ENCODE measurements at places on chromosomes 7 and 10.

DNA sequence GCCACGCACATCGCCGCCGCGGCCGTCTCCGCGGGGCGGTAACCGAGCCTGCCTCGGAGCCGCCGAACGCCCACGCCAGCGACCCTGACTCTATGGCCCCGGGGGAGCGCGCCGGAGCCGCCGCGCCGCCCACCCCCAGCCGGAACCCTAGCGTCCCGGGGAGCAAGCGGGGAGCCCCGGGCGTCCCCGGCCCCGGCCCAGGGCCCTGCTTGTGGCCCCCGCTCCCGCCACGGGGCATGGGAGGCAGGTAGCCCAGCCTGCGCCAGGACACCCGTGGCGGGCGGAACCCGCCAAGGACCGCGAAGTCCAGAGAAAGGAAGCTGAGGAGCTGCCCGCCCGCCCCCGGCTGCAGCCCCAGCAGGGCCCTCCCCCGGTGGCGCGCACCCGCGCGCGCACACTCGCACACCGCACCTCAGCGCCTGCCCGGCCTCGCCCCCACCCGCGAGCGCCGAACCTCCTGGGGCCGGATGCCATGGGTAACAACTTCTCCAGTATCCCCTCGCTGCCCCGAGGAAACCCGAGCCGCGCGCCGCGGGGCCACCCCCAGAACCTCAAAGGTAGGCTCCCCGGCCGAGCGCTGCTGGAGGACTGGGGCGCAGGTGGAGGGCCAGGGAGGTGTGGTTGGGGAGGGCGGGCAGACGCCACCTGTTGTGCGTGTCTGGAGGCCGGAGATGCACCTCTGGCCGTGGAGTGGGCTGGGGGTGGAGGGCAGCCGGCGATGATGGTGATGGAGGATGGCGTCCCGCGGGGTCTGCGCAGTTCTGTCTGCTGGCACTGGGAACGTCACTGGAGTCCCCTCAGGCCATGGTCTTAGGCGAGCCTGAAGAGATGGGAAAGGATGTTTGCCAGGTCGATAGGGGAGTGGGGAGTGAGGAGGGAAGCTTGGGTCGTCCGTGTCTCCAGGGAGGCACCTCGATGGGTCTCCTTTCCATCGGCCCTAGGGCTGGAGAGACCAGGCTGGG, 692 bp downstream of the NEURL1 start:
- DNase-seq: no peak

GRCh38 chr10:22486431-22486830, 141.1 kb downstream of the SPAG6 start:
- no peak for DNase-seq

- no peak for DNase-seq
These were observed 18.4 kb downstream of the TMEM176A start for GRCh38 chr7:150818971-150819370.

DNA sequence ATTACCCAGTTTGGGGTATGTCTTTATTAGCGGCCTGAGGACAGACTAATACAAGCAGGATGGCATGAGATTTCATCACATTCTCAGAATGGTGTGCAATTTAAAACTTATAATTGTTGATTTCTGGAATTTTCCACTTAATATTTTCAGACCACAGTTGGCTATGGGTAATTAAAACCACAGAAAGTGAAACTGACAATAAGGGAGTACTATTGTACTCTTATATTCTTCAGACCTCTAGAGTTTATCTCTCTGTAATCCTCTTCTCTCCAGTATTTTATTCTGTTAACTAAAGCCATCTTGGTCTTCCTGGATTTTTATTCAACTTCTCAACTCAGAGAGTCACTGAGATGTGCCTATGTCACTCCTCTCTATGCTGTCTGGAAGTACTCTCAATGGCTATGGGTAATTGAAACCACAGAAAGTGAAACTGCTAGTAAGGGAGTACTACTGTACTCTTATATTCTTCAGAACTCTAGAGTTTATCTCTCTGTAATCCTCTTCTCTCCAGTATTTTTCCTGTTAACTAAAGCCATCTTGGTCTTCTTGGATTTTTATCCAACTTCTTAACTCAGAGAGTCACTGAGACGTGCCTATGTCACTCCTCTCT, 118.3 kb downstream of the PPP1R17 start:
- DNase-seq: no peak

DNA sequence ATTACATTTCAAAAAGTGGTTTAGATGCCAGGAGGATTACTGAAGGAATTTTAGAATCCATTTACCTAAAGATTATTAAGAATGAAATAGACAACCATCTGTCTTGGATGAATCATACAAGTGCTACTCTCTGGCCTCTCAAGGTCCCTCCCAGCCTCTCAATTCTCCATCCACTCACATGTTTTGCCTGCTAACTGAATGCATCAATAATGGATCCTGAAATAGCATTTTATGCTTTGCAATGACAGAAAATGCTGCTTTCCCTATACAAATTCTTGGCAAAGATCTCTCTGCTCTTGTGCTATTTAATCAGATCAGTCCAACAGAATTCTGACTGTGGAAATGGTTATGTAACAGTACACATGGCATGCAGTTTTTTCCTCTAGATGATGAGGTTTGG, 68.1 kb downstream of the HBP1 start:
- no peak for DNase-seq

DNA sequence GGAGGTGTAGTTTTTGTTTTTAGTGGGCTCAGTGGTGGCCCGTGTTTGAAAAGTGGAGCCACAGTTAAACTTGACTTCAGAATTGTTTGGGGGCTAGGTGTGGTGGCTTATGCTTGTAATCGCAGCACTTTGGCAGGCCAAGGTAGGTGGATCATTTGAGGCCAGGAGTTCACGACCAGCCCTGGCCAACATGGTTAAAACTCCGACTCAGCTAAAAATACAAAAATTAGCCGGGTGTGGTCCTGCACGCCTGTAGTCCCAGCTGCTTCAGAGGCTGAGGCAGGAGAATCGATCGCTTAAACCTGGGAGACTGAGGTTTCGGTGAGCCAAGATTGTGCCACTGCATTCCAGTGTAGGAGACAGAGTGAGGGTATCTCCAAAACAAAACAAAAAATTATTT, 1.8 kb downstream of the CCT6A start:
- DNase-seq: no peak

DNA sequence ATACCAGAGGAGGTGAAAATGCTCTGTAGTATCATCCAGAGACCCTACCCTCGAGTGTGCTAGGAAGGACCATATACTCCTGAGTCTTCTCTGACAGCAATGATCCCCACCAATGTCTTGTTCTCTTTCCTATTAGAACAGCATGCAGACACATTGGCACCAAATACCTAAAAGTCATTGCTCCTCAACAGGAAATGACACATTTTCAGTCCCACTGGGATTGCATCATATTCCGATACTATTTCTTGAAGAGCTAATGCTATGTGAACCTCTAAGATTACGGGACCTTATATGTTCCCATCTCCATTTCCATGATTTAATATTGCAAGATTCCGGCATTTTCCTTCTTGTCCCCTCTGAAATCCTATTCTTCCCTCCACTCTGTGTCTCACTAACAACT, 177.4 kb downstream of the NRP1 start:
- peak; percentile 5 for DNase-seq

- DNase-seq: no peak
These were observed 4.8 kb upstream of the ZNF488 start for GRCh38 chr10:47388879-47389278.

GRCh38 chr7:93212881-93213280, 13.4 kb downstream of the HEPACAM2 start:
- DNase-seq: no peak

DNA sequence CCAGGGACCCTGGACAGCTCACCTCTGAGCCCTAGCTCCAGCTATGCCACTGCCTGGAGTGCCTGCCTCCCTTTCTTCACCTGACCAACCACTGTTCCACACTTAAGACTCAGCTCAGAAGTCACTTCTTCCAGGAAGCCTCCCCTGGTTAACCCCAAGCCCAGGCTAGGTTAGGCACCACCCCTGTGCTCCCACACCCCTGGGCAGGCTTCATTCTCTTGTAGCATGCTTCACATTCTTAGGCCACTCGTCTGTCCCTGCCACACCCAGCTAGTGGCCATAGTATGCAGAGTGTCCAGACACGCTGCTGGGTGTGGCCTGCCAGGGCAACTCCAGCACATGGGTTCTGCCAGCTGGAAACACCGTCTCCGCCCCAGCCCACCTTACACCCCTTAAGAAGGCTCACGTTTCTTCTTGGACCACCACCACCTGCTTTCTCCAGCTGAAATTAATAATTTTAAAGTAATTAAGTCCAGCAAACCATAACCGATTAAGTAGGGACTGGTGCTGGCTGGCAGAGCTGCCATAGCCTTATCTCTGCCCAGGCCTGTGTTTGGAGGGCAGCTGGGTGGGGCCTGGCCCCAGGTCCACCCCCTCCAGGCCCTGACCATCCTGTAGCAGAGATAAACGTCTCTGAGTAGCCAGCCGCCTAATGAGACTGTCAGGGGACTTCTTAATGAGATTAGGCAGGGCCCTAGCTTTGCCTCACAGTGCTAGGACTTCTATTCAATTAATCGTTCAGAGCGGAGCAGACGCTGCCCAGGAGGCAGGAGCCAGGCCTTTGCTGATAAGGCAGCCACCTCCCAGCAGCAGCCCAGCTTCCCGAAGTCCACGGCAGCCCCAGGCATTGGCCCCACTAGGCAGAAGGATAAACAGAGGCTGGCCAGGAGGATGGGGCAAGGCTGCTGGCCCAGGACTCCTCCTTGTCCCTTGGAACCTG, 20.5 kb downstream of the GRID1 start:
- DNase-seq: no peak

- DNase-seq: no peak
These were observed 242.6 kb downstream of the BICC1 start for GRCh38 chr10:58755340-58755610.

DNA sequence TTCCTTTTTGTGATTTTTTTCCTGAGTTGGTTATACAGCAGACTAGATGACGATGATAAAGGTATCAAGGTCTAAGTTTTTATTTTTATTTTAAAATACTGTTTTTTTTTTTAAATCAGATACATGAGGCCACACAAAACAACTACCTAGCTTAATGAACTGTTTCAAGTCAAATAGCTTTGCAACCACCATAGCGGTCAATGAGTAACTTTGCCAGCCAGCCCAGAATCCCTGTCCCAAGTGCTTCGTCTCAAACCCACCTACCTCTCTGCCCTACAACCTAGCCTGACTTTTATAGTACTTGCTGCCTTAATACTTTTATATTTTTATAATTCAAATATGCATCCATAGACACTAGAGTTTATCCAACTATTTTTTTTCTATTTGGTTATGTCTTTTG, 676.5 kb downstream of the NRG3 start:
- DNase-seq: no peak

GRCh38 chr7:21580073-21580521, 37.3 kb downstream of the DNAH11 start:
- DNase-seq: no peak

- DNase-seq: no peak
These were observed 35.1 kb downstream of the SMNDC1 start for GRCh38 chr10:110269374-110270318.

GRCh38 chr10:13852872-13853271, 266.1 kb downstream of the PRPF18 start:
- no peak for DNase-seq

DNA sequence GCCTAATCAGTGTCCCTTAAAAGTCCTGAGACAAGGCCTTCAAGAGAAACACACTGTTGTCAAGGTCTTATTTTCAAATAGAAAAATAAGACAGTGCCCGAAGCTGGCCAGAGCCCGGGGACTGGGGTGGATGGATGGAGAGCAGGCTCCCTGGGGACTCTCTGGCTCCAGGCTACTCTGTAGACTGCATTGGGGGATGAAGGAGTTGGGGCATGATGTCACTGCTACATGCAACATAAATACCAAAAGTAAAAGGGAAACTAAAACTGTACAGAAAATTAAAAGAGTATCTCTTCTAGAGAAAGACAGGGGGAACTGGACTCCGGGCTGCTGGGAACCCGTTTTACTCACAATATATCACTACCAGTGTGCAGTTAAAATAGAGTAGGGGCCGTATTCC, 629.8 kb downstream of the KCNMA1 start:
- DNase-seq: no peak

- peak; percentile 27 for DNase-seq
These were observed 51.4 kb upstream of the PFKFB3 start for GRCh38 chr10:6151087-6151977.

- peak; percentile 44 for DNase-seq
These were observed 50.6 kb upstream of the DUSP5 start for GRCh38 chr10:110446954-110447608.

DNA sequence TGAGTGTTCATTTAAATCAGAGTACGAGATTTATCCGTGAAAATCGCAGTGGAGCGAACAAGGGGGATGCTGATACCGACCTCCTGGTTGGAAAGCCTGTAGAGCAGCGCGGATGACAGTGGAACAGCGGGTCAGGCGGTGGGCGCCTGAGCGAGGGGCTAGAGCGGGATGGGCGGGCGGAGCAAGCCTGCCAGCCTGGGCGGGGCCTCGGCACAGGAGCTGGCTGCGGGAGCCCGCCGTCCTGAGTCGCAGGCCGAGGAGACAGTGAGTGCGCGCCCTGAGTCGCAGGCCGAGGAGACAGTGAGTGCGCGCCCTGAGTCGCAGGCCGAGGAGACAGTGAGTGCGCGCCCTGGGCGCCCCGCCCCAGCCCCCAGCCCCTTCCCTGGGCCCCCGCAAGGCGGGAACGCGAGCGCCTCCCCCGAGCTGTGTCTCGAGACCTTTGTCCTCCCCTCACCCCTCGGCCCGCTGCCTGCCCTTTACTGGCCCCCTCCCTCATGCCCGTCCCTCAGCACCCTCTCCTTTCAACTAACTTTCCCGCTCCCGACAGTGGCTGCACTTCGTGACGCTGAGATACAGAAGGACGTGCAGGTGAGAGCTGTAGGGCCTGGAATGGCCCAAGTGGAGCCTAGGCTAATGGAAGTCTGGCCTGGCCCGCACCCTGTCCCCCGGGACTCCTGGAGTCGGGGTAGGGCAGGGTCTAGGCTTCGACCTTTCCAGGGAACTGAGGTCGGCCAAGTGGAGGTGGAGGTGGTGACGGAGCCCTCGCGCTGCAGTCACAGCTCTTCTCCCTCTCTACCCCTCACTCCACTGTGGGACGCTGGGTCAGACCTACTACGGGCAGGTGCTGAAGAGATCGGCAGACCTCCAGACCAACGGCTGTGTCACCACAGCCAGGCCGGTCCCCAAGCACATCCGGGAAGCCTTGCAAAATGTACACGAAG, at the start of gene AS3MT:
AS3MT (plus strand) TSS at position 213 of the 941 bp plus-strand sequence; CDS start at position 336, 123 bp downstream.
- DNase-seq: no peak

GRCh38 chr10:14652816-14653215, 121.9 kb downstream of the FAM107B start:
- DNase-seq: no peak
